Stimulated activated CD4-positive, alpha-beta T cell treated with anti-CD3 and anti-CD28 coated beads, Interleukin-15, amount 100 ng/mL, for 1 hour (primary cell): ENCODE measurements at places on chromosomes 3 and 15.

DNA sequence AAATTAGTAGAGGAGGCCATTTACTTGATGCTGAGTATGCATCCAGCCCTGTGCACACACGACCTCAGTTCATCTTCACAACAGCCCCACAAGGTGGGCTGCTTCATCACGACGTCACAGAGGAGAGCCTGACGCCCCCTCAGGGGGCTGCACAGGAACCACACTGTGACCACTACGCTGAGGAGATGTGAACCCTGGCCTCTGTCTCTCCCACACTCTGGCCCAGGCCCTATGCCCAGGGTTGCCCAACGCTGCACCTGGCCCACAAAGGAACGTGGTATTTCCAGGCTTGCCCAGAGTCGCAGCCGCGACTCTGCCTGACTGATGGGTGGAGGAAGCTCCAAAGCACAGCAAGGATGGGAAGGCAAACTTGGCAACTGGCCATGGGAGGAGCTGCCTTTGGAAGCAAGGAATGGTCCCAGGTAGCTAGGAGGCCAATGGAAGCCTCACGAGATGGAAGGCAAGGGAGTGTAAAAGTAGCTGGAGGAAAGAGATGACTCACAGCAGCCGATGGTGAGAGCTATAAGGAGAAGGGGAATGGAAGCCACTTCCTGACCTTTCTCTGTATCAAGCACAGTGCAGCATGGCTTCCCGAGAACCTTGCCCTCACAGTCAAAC is 226.0 kb downstream of the KLF13 start:
- DNase-seq = no peak

DNA sequence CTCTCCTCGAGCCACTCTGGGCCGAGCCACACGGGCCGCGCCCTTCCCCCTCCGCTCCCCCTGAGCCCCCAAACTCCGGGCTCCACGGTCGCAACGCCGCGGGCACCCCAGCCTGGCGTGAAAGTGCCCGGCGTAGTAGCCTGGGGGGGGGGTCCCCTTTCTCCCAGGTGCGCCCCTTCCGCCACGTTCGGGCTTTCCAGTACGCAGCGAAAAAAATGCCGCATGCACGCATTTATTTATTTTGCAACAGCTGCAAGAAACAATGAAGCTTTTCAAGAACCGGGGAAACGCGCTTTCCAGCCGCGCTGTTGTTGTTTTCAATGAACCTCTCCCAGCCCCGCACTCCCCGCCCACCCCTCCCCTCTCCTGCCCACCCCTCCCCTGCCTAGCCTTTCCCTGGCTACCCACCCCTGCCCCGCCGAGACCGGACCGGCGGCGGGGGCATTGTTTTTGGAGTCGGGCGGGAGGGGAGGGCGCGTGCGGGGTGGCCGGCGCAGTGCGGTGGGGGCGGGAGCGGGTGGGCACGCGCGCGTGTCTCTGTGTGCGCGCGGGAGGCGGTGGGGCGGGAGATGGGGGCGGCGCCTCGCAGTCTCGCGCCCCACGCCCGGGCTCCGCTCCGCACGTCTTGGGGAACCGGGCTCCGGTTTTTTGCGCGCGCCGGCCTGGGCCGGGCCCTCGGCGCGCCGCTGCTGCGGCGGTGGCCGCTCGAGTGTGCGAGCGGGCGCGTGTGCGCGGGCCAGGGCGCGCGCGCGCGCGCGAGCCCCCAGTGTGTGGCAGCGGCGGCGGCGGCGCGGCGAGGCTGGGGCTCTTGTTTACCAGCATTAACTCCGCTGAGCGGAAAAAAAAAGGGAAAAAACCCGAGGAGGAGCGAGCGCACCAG is at the start of gene IGF1R:
Gene IGF1R, plus strand, starts transcription at position 766 of the 880 bp plus-strand sequence. CDS start 1,043 bp downstream, outside the sequence.
- DNase-seq = peak; percentile 79

DNA sequence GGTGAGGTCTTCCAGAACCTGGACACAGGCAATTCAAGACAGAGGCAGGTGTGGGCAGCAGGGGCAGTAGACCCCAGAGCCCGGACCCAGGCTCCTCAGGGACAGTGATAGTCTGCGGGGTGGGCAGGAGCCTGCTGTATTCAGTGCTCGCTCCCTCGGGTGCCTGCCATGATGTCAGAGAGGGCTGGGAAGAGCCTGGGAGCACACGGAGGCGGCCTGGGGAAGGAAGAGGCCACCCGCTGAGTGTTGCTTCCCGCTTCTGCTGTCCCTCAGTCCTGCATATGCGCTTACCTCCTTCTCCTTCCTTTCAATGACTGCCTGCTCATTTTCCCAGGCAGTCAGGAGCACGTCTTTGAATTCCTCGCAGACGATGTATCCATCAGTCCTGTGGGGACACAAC is 22.8 kb downstream of the TMEM43 start:
- DNase-seq = no peak

- DNase-seq = no peak
These were observed 28.2 kb upstream of the XIRP1 start for GRCh38 chr3:39220407-39221140.

GRCh38 chr3:10946526-10946925 is 46.0 kb upstream of the SLC6A1 start:
- no peak for DNase-seq

DNA sequence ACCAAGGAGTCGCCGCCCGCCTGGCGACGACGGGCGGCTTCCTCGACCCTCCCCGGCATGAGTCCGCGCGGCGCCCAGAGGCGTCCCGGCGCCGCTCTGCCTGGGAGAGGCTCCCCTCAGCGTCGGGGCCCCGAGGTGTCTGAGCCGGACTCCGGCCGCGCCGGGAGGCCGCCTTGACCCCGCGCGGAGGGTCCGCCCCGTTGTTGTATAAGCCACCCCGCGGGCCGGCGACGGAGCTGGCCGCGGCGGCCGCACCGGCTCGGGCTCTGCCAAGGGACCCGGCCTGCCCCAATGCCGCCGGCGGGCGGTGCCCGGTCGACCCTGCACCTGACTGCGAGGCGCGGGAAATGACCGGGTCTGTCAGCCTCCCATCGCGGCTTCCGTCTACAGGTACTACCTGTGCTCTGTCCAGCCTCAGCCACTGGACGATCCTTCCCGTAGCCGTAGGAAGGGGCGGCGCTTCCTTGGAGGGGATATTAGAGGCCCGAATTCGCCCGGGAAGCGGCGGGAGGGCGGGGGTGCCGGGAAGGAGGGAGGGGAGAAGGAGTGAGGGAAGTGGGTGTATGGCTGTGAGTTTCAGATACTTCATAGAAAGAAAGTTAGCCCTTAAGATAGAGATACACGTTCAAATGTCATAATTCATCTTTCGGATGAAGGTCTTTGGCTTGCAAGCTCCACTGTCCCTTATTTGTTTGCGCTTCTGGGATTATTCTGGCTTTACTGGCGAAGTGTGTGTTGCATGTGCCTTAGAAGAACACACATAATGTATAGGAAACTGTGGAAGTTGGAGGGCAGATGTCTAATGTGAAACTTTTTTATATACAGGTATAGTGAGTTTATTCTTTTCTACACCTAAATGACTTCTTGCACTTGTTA is 620 bp downstream of the ABHD5 start:
- peak; percentile 23 for DNase-seq

DNA sequence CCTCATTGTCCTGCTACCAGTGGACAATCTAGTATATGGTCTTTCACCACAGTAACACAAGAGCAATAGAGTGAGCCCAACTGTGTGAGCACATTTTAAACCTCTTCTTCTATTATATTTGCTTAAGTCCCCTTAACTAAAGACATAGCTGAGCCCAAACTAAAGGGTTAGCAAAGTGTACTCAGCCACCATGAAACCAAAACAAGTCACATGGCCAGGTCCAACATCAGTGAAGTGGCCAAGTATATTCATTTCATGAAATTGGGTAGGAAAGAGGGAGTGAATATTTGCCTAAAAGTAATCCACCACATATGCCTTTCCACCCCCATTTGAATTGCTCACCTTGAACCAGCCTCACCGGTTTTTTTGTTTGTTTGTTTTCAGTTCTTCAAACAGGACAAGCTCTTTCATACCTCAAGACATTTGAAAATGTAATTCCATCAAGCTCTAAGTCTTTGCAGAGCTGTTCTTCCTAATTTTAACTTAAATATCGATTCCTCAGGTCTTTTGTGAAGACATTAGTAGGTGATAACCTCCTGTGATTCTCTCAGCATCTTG is 327.0 kb upstream of the SEMA6D start:
- DNase-seq = no peak

DNA sequence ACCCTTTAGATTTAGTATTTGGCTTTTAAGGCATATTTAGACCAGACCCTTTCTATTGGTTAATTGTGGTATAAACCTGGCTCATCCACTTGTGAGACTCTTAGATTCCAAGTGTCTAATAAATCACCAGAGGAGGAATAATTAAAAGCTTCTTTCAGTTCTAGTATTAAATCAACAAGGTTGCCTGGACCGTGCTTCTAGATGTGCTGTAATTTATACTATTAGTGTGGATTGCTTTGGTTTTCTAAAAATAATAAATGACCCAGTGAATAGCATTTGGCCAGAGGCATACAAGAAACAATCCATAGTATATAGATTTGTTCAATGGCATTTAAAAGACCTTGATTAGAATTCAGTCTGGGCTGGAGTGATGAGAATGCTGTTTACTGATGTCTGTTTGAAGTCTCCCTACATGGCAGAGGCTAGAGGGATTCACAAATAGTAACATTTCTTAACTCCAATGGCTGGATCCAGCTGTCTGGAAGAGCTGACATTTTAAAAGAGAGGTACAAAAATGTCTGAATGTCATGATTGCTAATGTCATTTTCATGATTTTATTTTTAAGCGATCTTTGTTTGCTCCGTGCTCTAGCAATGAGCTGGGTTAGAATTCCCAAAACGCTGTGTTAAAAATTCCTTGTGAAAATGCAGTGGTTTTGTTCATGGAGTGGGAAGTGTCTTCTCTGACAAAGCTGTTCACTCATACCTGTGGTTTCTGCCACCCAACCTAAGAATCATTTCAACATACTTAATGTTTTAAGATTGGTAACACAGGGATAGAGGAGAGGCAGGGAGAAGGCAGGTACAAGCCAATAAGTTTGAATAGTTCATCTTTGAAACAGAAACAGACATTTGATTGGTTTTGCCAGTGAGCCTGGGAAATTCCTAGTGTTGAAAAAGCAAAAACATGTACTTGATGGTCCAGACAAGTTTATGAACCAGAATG is 89.9 kb downstream of the RBMS3 start:
- DNase-seq = no peak

GRCh38 chr15:69753867-69754266 is 301.2 kb downstream of the RPLP1 start:
- DNase-seq = no peak
